GM23338 (cell line): ENCODE measurements at places on chromosomes 1 and 21. TPM values are rescaled to one million over a fixed set of nuclear protein-coding genes. Genes with fewer than 3 reads are reported as not detected.

GRCh38 chr1:224198572-224198971 lies 15.5 kb downstream of the DEGS1 start:
- H3K4me1 ChIP-seq = peaks cover 8% of the 10 kb centered on the region
- H3K27ac ChIP-seq = peak overlapping the region; percentile 9; the same call in 1 of the 2 replicates
- H3K4me3 ChIP-seq = no peak overlapping the region
- DNase-seq = no peak
- H3K27me3 ChIP-seq = no peaks in the 10 kb centered on the region

GRCh38 chr21:42970946-42971653 lies 3.3 kb upstream of the PKNOX1 start:
- no peaks in the 10 kb centered on the region for H3K36me3 ChIP-seq
- peaks cover 26% of the 10 kb centered on the region for H3K4me1 ChIP-seq
- peak; percentile 45 for DNase-seq
- peak overlapping the region; percentile 92; the same call in 1 of the 2 replicates for H3K27ac ChIP-seq

DNA sequence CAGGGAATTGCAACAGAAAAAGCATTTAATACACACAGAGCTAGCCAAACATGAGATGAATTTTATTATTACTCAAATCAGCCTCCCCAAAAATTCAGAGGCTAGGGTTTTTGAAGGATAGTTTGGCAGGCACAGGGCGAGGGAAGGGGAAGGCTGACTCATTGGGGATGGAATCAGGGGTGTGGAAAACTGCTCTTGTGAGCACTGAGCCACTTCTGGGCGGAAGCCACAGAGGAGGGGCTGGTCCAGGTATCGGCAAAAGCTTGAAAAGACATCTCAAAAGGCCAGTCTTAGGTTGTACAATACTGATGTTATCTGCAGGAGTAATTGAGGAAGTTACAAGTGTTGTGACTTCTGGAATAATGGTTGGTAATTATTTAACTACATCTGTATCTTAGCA lies 109.4 kb downstream of the TLR5 start:
- H3K36me3 ChIP-seq = no peaks in the 10 kb centered on the region; the same call in 1 of the 2 replicates
- H3K4me1 ChIP-seq = peaks cover 49% of the 10 kb centered on the region
- no peak overlapping the region for H3K4me3 ChIP-seq

DNA sequence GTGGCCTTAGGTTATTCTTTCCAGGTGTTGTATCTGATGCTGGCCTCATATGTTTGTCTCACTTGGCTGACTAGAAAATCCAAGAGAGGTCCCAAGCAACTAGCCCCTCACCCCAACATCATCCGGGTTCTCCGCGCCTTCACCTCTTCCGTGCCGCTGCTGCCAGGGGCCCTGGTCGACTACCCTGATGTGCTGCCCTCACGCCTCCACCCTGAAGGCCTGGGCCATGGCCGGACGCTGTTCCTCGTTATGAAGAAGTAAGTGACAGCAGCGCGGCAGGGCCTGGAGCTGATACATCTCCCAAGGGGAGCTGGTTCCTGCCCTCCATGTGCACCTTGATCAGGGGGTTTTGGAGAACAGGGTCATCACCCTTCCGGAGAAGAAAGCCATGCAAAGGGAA lies 11.2 kb downstream of the PINK1 start:
- no peaks in the 10 kb centered on the region; the same call in 1 of the 2 replicates for H3K36me3 ChIP-seq
- no peak overlapping the region for H3K4me3 ChIP-seq
- no peak overlapping the region for H3K27ac ChIP-seq
- DNase-seq = no peak

- H3K27me3 ChIP-seq = no peaks in the 10 kb centered on the region
- no peak overlapping the region for H3K4me3 ChIP-seq
- DNase-seq = no peak
- no peaks in the 10 kb centered on the region for H3K36me3 ChIP-seq
- no peaks in the 10 kb centered on the region for H3K4me1 ChIP-seq
Observed at GRCh38 chr21:45454926-45455673, 50.1 kb downstream of the COL18A1 start.

GRCh38 chr1:1593834-1594601 lies 5.9 kb downstream of the FNDC10 start:
- H3K27ac ChIP-seq = no peak overlapping the region
- no peak for DNase-seq
- peaks cover 13% of the 10 kb centered on the region for H3K27me3 ChIP-seq
- H3K36me3 ChIP-seq = no peaks in the 10 kb centered on the region
- H3K4me1 ChIP-seq = no peaks in the 10 kb centered on the region
- no peak overlapping the region for H3K4me3 ChIP-seq

- H3K27me3 ChIP-seq = no peaks in the 10 kb centered on the region
- H3K36me3 ChIP-seq = no peaks in the 10 kb centered on the region
- peak; percentile 68 for DNase-seq
- no peaks in the 10 kb centered on the region for H3K4me1 ChIP-seq
Observed at GRCh38 chr1:3491291-3492246, 37.1 kb downstream of the ARHGEF16 start.

DNA sequence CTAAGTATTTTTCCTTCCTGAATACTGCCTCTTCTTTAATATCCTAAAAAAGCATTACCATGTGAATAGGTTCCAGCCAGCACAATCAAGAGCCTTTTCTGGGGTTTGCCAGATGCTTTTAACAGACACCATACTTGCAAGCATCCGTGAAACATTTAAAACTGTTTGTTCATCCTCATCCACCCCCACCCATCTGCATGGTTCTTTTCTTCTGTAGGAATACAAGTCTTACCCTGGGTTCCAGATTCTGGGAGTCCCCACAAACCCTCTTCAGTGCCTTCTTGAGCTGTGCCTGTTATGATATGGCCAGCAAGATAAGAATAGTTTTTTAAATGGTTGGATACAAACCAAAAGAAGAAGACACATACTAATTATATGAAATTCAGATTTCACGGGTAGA lies 354.9 kb upstream of the PLXNA2 start:
- peaks cover 40% of the 10 kb centered on the region for H3K4me1 ChIP-seq
- H3K4me3 ChIP-seq = no peak overlapping the region
- no peaks in the 10 kb centered on the region for H3K36me3 ChIP-seq
- H3K27ac ChIP-seq = no peak overlapping the region
- DNase-seq = no peak

Gene PTPRU
- 69.6 and 105 TPM in 2 replicates for total RNA-seq

Gene GNG4
- total RNA-seq = 49.2 and 53.5 TPM in 2 replicates

Gene PTPN22
- total RNA-seq = not detected in 2 replicates

Gene ECM1
- total RNA-seq = 0.43 and 1.1 TPM in 2 replicates

Gene RPS27
- 1,080 and 1,371 TPM in 2 replicates for total RNA-seq

Gene AK5
- total RNA-seq = 8.8 and 18.3 TPM in 2 replicates
